ENCODE measurements at places on chromosomes 4 and X.

DNA sequence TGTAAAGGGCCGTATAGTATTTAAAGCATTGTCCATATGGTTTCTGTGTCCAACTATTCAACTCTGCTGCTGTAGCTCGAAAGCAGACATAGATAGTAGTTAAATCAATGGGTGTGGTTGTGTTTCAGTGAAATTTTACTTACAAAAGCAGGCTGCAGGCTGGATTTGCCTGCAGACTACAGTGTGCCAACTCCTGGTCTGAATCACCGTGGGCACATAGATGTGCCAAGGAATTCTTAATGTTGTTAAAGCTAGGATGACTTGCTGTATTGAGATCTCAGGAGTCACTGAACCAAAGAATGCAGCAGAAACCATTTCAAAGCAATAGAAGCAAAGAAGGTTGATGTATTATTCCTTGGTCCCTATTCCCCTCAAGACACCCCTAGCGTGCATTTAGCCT is 379.0 kb downstream of the STIM2 start:
- no peak for DNase-seq

DNA sequence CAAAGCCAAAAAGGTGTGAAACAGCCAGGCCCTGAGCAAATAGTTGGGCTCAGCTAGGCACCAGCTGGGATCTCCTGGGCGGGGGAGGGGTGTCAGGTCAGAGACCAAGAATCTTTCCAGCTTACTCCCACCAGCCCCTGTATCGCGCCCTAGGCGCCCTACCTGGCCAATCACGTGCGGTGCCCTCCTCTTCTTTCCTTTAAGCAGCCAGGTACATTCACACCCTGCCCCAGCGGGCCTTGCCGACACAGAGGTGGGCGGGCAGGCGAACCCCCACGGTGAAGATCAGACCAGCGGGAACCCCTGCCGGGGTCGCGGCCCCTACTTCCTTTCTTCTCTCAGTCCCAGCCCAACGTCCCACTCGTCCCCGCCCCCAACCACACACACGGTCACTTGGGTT is 9.1 kb downstream of the ARHGAP36 start:
- DNase-seq, result no peak

DNA sequence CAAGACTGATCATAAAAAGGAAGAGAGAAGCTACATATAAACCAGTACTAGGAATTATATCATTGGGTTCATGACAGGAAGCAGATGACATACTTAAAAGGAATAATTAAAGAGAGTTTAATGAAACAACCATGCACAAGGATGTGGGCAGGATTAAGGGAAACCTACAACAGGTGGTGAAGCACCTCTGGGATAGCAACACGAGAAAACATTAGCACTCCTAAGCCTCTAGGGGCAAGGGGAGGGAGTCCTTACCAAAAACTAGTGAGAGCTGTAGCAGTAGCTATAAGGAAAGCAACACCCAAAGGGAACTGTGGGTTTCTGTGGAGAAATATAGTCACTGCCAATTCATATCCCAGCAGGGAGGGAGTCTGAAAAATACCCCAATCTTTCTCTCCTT is 7.2 kb upstream of the THOC2 start:
- DNase-seq, result no peak

DNA sequence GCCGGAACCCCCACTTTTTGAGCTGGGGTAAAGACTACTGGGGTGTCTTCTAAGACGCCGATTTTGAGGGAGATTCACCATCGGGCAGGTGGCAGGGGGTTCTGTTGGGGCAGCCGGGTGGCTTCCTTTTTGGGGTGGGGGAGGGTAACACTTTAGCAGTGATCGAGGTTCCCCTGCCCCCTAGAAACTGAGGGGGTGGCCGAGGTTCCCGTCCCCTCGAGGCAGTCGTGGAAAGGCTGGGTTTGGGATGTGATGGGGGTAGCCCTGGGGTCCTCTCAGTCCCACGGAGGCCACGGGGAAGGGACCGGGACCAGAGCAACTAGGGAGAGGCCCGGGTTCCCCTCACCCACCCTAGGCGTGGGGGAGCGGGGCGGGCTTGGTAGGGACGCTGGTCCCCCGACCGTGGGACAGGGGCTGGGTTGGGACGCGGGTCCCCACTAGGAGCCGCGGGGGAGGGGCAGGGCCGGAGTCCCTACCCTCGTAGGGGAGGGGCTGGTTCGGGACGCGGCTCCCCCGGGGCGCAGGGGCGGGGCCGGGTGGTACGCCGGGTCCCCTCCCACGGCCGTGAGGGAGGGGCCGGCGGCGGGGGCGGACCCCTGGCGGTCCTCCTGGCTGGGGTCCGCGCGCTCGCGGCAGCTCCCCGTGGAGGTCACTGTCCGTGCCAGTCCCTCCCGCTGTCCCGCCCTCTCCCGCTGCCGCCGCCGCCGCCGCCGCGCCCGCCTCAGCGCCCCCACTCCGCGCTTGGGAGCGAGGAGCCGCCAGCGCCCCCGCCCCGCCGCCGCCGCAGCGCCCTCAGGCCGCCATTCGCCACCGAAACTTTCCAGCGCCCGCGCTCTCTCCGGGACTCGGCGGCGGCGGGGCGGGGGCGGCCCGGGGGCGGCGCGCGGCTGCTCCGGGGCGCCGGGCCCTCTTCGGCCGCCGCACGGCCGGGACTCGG is at the start of gene TBL1X:
Gene TBL1X, plus strand, starts transcription at position 624 of the 937 bp plus-strand sequence. CDS start 188,529 bp downstream, outside the sequence.
- no peak for DNase-seq

GRCh38 chr4:188423039-188423438 is 283.8 kb downstream of the TRIML1 start:
- no peak for DNase-seq

GRCh38 chrX:109658391-109658790 is 33.4 kb upstream of the KCNE5 start:
- DNase-seq, result no peak

DNA sequence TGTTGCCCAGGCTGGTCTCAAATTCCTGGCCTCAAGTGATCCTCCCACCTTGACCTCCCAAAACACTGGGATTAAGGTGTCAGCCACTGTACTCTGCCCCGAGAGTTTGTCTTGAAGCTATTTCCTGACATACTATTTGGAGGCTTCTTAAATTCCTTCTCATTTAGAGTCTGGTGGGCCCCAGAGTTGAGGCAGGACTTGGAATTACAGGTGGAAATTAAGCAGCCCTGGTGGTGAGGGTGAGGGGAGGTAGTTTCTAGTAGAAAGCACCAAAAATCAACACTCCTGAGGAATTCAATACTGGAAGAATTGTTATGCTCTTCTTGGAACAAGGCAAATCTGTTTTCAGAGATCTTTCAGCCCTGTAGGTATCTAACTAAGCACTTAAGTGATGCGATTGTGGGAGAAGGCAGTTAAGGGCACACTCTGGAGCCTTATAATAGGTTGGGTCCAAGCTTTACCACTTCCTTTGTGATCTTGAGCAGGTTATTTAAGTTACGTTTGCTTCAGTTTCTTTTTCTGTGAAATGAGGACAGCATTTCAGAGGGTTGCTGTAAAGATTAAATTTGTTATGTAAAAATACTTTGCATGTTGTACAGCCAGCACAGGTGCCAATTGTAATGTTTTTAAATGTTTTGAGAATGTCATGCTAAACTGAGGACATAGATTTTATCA is 200.7 kb downstream of the SOWAHB start:
- DNase-seq, result no peak

- DNase-seq, result no peak
Observed at GRCh38 chrX:154294791-154295574, at the start of gene TEX28. Gene TEX28, minus strand, starts transcription at chrX:154295124. Its CDS starts 3,007 bp downstream, at chrX:154292117.

DNA sequence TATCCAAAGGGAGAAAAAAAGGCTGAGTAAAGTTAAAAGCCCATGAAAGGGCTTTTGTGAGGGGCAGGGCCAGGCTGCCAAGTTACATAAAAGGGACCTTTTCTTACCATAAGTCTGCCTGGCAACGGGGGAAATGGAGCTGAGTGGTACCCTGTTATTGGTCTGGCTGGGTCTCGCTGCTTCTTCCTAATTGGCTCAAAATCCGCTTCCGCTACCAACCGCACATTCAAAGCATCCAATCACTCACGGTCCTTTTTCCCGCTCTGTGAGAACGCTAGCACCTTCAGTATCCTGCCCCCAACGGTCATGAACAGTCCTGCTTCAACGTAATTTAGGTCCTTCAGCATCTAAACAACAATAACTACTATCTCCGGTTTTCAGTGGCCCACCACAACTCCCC is 611 bp downstream of the TEX11 start:
- no peak for DNase-seq

DNA sequence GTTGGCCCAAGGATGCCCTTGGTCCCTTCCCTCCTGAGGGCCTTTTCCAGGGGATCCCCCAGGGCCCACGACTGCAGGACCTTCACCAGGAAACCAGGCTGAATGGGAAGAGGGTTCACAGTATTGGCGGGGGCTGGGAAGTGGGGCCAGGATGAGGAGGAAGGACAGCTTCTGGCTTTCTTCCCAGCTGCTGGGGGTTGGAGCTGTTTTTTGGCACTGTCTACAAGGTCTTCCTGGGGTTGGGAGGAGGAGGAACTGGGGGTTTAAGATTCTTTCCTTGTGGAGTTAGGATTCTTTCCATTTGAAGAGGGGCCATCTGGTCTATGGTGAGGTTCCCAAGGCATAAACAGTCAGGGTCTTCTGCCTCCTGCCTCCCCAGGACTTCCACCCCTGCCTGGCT is 64.8 kb downstream of the KIF4A start:
- no peak for DNase-seq

DNA sequence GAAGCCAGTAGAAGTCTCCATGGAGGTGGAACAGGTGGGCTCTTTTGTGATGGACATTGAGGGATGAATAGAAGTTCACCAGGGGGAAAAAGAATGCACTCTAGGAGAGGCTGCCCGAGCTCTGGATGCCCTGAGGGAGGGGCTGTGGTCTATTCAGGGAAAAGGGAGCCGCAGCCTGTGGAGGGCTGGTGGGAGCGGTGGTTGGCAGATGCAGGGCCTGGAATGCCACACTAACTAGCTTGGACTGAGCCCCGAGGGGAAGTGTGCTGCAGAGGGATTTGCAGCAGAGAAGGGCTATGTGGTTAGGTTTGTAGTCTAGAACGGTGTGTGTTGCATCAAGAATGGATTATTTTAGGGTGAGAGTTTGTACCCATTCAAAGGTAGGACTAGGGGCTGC is 29.5 kb upstream of the PSAPL1 start:
- no peak for DNase-seq

GRCh38 chr4:183436417-183436816 is 8.0 kb upstream of the CDKN2AIP start:
- DNase-seq, result no peak

DNA sequence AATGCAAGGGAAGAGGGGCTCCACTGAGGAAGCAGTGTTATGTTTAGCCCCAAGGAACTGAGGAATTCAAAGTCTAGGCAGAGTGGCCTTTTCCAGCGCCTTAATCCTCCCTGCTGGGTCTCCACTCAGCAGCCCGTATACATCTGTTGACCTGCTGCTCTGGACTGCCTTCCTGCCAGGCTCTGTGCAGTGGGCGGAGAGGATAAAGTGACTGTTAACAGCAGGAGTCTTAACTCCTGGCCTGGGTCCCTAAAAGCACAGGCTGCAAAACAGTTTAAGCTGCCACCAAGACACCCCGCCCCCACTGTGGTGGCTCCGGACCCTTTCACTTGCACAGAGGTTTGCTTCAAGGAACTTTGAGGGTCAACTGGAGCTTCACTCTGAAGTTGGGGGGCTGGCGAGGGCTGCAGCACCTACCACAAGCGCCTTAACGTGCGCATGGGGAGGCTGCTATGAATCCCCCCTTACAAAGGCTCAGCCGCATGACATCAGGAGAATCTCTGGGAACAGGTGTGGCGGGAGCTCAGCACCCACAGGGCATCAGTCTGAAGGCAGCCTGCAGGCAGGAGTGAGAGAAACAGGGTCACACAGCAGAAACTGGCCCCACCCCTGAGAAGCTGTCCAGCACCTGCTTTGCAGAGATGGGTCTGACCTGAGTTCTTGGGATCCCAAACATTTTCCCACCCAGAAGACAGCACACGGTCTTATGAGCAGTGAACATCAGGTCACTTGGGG is 358.2 kb upstream of the GATB start:
- DNase-seq, result no peak

- no peak for DNase-seq
Observed at GRCh38 chr4:175469514-175469913, 342.6 kb downstream of the GPM6A start.

- no peak for DNase-seq
Observed at GRCh38 chrX:153903238-153903980, 1.1 kb upstream of the AVPR2 start.

DNA sequence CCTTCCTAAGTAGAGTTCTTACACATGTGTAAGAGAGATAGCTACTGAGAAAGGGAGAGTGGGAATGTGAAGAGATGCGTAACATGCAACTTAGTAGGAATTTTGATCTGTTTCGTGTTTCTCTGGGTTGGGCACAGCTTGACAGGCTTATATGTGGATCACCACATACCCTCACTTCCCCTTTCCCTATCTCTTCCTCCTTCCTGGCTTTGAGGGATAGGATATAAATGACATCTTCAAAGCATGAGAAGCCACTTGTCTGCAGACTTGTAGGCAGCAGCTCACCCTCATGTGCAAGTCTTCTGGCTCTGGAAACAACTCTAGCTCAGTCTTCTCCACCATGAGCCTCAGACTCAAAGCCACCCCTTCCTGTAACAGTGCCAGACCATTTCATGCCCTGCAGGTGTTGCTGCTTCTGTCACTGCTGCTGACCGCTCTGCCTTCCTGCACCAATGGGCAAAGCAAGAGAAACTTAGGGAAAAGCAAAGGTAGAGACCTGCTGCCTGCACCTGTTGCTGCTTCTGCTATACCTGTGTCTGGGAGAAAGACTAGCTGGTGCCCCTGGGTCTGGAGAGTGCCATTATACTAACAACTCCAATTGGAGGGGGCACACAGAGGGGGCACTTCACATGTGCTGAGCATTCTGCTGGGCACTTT is 5.4 kb upstream of the PF4V1 start:
- DNase-seq, result no peak

DNA sequence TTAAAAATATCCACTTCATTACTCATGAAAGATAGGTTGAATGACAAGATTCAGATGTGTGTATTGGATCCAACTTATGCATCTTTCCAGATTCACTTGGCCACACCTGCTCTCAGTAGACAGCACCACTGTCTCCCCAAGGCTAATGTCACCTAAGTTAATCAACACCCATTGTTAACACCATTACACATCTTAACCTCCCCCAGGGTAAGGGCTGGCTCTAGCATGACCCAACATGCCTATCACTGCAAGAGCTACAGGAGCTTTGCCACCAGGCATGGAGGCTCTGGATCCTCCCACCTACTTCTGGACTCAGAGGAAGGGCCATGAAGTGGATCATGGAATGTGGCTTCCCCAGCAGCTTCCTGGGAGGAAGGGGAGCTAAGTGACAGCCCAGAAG is 32.8 kb upstream of the LSM6 start:
- DNase-seq, result no peak

DNA sequence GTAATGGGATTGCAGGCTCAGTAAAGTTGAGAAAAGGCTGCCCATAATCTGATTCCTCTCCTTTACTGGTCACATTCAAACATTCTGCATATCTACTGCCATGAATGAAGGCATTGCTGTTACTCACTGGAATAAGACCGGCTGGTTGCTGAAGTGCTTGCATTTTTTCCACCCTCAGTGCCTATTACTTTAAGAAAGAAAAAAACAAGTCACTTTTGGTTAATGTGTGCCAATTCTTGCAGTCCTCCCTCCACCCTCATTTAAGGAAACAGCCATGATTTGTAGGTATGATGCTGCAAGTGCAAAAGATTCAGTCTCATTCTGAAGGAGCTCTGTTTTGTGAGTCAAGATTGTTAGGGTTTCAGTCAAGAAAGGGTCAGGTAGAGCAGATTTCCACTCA is 94.9 kb downstream of the EMCN start:
- DNase-seq, result no peak

All from stimulated activated CD4-positive, alpha-beta T cell treated with anti-CD3 and anti-CD28 coated beads, Interleukin-1b, Interleukin-23, amount 100 ng/mL, for 1 hour (primary cell).